ENCODE measurements at places on chromosomes 1 and 21.

DNA sequence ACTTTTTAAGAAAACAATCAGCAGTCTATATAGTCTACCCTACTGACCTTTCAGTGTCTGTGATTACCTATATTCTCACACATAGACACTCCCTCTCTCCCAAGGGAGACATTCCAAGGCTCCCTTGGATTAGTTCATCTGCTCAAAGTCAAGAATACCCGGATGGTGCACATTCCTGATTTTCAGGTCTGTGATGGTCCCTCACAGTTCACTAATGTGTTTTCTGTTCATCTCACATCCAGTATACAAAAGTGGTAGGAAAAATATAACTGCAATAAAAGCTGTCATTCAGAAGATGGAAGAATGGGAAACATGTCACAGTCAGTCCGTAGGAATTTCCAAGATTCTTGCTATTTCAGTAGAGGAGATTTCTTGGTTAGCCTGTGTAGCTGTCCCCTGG lies 224.1 kb upstream of the CACYBP start:
- DNase-seq = peak; percentile 20

- no peak for DNase-seq
Measured at GRCh38 chr1:2319291-2319690, 72.1 kb downstream of the MORN1 start.

GRCh38 chr1:19087737-19088594 lies 122.1 kb downstream of the UBR4 start:
- no peak for DNase-seq

DNA sequence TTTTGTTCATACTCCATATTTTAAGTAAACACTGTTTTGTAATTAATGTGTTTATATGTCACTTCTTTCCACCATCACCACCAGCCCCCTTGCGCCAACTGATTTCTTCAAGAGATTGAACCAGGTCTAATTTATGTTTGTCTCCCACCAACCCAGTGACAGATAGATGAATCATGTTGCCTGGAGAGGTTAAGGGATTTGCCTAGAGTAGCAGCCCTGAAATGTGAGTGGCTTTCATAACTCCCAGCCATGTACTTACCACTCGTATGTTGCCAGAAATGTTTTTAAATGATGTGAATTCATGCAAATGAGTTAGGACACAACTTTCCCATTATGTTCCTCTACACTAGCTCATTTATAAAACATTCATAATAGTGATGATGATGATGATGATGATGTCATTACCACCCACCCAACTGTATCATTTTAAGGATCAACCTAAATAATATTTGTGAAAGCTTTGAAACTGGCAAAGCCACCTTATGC lies 86.9 kb downstream of the LRRC8D start:
- peak; percentile 37 for DNase-seq

DNA sequence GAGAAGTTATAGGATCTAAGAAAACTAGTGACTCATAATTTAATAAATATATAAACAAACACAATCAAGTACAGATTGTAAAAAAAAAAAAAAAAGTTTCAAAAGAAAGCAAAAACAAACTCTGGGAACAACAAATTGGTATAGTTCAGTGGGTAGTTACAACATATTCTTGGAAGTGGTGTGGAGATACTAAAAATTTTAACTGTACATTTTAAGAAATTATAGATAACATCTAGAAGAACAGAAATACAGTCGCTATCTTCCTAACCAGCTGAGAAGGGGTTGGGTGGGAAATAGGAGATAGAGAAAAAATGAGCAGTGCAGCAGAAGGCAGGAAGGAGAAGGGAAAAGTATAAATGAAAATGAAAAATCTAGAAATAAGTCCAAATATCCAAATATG lies 70.5 kb downstream of the LRRC8C start:
- no peak for DNase-seq

DNA sequence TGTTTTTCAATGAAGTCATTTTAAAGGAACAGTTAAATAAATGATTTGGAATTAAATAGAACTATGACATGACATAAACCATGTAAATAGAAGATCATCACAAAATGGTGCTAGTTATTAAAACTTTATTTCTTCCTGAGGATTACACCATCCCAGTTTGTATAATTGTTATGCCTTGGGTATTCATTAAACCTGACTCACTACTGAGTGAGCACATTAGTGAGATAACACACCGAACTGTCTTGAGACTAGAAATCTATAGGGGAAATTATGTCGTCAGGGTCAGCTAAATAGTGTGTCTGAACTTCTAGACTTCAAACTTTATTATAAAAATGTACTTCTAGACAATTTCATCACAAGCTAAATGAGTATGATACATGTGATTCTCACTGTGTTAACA lies 189.4 kb downstream of the NCAM2 start:
- no peak for DNase-seq

DNA sequence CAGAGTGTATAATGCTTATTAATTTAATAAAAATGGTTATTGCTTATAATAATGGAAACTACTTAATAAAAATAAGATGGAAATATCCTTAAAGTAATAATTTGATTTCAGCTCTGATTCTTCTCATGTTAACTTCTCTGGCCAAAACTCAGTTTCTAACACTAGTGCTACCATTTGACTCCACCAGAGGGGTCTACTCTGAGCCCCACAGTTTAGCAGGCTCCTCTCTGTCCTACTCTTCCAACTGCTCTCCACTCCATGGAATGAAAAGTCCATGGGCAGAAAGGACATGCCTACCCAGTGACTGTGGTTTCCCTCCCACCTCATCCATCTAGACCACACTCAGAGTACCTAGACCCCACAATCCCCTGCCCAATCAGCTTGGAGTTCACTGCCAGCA lies 489.1 kb upstream of the CAMK1G start:
- DNase-seq = no peak

DNA sequence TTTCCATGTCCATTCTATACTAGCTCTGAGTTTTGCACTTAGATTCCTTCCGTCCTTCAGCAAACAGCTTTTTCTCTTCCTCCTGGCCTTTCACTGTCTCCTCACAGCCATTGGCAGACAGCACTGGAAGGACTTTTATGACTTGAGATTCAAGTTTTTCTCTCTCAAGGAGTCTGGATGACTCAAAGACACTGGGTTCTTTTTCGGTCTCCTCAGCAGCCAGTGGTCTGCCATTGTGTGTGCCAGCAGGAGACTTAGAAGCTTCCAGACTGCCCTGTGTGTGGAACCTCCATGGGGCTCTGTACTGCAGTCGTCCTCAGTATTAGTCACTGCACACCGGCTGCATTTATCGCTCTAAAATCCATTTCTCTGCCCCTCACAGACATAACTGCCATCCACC lies 30.5 kb downstream of the NTNG1 start:
- DNase-seq = no peak

DNA sequence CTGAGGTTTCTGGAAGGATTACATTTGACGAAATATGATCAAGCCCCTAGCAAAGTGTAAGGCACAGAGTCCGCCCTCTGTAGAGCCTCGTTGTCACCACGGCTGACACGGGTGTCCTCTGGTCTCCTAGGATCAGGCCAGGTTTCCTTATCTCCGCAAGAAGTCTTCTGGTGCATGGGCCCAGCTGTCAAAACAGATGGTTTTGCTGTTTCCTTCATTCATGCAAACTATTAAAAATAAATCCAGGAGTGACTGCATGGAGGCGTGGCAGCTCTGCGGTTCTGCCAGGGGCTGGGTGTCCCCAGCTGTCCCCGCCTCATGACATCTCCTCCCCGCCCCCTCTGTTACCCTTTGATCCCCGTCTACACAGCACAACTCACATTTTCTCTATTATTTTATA lies 209.0 kb downstream of the DYRK1A start:
- no peak for DNase-seq

DNA sequence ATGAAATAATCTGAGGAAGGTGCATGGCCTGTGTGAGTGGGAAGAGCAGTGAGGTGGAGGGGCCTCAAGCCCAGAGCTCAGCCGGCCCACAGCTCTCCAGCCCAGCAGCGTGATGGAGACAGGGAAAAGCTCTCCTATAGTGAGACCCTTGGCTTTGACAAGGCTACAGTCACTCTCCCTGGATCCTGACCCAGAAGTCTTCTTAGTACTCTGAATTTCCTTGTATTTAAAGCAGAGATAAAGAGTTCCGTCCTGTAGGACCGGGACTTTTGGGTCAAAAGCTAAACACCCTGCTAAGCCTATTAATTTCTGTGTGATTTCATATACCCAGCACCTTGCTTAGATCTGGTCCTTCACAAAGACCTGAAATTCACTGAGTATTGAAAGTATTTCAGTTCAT lies 48.2 kb upstream of the F3 start:
- no peak for DNase-seq

- DNase-seq = no peak
Measured at GRCh38 chr1:189606795-189607476, 870.7 kb downstream of the BRINP3 start.

GRCh38 chr1:47901001-47901575 lies 96.1 kb downstream of the TRABD2B start:
- no peak for DNase-seq

DNA sequence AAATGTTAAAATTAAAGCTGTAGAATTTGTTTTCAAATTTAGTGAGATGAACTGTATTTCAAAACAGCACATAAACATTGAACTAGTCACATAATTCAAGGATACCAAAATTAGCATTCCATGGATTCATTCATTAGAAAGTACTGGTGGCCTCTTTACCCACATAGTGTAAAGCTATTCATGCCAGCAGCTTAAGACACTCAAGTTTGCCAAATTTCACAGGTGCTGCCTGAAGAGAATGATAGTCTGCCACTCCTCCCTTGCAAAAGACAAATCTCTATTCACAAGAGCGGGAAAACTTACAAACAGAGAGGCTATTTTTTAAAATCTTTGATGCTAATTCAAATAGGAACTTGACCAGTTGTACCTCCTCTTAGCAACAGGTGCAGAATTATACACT lies 337.0 kb downstream of the BRINP3 start:
- DNase-seq = no peak

- DNase-seq = no peak
Measured at GRCh38 chr1:68132426-68133130, 82.2 kb upstream of the DIRAS3 start.

GRCh38 chr21:18744840-18745239 lies 341.3 kb upstream of the TMPRSS15 start:
- no peak for DNase-seq

DNA sequence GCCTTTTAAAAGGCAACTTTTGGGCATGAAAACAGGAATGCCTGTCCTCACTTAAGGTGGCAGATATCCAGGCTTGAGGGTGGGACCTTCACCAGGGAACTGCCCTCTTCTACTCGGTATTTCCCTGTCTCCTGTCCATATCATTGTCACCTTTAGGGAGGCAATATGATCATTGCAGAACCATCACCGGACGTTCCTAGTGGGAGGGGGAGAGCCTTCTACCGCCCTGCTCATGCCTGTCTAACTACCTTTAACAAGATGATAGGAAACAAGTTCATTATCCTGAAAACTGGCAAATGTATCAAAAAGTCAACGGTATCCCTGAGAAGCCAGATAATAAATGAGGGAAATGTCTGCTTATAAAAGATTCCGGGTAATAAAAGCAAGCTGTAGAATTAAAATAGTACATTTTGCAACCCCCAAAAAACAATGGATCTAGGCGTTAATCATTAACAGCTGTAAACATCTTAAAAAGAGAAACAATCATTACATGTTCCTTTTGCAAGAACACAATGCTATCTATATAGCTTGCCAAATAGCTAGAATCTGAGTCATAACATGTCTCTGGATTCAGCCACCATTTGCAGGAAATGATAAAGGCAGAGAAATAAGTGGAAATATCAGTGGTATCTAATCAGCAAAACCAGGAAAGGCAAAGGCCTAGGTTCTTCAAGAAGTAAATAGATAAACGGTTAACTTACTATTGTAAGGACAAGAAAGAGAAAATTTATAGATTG lies 852.9 kb upstream of the ADGRL4 start:
- peak; percentile 72 for DNase-seq

- no peak for DNase-seq
Measured at GRCh38 chr21:34143685-34144182, 70.4 kb downstream of the MRPS6 start.

- no peak for DNase-seq
Measured at GRCh38 chr1:244083383-244083943, 32.4 kb downstream of the ZBTB18 start.

DNA sequence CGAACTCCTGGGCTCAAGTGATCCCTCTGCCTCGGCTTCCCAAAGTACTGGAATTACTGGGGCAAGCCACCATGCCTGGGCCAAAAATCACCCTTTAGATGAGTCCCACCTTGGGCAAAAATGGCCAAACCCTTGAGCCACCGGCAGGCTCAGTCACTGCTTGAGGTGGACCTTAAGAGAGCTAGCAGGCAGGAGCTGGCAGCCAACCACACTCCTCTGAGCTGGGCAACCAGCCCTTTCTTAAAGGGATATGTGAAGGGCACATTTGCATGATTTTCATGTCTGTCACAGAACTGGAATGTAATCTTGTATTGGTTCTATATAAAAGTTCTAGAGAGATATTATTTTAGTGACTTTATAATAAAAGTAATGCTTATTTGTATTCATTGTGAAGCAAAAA lies 316.5 kb downstream of the PBX1 start:
- no peak for DNase-seq

- peak; percentile 59 for DNase-seq
Measured at GRCh38 chr1:4655674-4656532, 1.5 kb downstream of the AJAP1 start.

DNA sequence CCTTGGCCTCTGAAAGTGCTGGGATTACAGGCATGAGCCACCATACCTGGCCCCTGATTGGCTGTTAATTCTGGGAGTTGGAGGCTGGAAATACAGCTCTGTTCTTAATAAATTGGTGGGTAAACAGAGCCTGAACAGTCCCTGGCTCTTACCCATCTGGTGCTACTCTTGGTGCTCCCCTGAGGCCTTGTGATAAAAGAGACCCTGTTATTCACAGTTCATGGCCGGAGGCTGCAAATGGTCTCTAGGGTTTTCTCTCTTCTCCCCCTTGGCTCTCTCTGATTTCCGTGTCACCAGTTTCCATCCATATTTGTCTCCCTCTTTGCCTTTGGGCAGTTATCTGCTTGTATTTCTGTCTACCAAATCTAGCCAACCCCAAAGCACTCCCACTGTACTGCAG lies 17.2 kb downstream of the NFASC start:
- DNase-seq = no peak

DNA sequence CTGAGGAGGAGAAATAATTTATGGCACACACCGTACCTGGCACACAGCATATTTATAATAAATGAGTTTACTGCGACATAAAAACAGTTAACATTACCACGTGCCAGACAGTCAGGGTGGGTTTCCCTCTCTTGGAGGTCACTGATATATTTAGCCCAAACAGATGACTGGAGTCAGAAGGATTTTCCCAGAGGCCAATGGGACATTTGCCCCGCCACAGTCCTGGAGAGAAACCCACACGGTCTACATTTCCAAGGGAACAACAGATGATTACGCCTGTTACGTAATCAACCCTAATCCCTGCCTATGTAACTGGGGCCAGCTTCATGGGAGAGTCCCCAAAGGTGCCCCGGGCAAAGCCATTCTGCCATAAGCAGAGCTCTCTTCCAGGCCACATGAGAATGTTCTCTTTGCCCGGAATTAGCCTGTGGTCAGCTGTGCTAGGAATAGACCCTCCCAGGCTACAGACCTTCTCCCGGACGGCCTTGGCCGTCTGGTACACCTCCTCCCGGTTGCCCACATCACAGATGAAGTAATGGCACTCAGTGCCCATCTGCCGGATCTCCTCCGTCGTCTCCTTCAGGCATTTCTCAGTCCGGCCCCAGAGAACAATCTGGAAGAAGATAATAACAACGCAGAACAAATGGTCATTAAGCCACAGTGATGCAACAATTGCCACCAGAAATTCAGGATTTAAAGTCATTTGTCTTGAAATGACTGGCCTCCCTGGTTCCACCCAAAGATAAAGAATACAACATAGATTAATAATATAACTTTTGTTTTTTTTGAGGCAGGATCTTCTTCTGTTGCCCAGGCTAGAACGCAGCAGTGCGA lies 37.7 kb downstream of the DHRS3 start:
- DNase-seq = peak; percentile 49

Data from GM03348 (cell line).